ENCODE measurements at places on chromosomes 7 and 10.
A peak's percentile ranks its signal among the peaks of the same experiment; 100 is the strongest.

GRCh38 chr7:98372993-98373392 is 27.9 kb downstream of the BAIAP2L1 start:
- no peak for DNase-seq

DNA sequence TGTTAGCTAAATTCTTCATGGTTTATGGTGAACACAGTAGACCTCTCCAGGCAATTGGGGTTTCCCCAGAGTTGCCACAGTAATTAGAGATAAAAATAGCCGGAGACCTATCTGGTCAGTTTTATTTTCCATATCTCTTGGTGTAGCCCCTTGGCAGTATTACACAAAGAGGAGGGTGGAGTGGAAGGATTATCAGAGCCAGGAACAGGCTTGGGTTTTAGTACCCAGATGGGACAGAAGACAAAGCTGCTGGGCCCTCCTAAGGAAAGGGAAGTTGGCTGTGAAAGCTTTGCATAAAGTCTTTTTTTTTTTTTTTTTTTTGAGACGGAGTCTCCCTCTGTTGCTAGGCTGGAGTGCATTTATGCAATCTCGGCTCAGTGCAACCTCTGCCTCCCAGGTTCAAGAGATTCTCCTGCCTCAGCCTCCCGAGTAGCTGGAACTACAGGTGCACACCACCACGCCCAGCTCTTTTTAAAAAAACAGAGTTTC is 9.7 kb downstream of the ZSCAN21 start:
- DNase-seq = no peak

DNA sequence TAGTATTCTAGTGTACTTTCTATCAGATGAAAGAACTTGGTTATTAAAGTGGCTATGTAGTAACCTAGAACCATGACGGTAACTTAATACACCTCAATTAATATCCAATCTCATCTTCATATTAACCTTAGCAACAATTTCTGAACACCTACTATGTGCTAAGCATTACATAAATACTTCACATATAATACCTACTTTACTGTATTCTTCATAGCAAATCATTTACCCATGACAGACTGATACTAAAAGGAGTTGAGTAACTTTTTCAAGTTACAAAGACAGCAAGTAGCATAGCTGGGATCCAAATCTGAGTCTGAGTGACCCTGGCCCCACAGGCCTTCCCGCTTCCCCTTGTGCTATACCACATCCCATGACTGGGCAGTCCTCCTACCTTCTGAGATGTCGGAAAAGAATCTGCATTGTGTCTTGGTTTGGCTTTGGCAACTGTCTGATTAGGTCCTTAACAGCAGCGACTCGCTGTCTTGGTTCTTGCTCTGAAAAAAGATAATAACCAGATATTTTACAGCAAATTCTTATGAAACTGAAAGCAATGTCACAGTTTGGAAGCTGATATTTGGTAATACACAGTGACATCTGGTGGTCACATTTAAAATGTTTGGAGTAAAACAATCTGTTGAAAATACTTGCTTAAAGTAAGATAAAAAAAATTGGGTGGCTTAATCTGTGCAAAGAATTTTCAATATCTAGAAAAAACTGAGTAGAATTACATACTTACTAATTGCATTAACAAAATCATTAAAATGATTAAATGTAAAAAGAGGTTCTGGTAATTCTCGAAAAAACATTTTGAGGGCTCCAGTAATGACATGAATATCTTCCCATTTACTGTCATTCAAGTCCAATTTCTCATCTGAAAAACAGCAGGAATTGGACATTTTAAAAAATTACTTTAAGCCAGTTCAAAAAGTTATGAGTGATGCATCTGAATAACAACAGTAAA is 120.1 kb downstream of the ARHGAP12 start:
- DNase-seq = peak; percentile 31

GRCh38 chr7:105245398-105246114 is 143.2 kb downstream of the SRPK2 start:
- DNase-seq = no peak

GRCh38 chr10:16231176-16231575 is 205.6 kb upstream of the PTER start:
- DNase-seq = no peak

- no peak for DNase-seq
Measured at GRCh38 chr10:113056441-113057021, 106.5 kb downstream of the TCF7L2 start.

GRCh38 chr10:84789026-84789425 is 460.6 kb downstream of the CCSER2 start:
- DNase-seq = no peak

DNA sequence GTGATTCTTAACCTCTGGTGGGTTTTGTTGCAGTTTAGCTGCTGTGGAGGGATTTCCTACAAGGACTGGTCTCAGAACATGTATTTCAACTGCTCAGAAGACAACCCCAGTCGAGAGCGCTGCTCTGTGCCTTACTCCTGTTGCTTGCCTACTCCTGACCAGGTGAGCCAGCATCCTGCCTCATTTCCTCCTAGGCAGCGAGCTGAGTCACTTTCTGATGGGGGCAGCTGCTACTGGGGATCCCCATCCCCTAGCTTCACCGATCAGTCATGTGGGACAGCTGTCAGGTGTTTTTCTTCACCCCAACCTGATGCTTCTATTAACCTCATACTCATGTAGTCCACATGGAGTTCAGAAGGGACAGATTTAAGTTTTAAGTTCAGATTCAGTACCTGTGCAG is 21.7 kb upstream of the SMO start:
- DNase-seq = peak; percentile 64

- DNase-seq = no peak
Measured at GRCh38 chr7:37592366-37592765, 91.2 kb upstream of the GPR141 start.
